ENCODE measurements at places on chromosomes 6 and 20.

DNA sequence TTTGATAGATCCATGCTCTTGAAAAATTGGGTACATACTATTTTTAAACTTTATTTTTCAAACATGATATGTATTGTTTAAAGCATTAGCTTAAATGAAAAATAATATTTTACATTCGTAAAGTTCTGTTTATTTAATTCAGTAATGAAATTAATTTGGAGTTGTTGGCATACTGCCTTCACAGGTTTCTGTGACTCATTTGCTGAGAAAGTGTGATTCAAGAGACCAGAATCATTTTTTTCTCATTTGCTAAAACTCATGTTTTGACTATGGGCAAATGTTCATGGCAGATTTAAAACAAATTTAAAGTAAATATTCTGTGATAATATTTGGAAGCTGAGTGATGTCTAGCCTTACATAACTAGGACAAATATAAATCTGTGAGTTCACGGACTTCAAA is 230.4 kb downstream of the BCKDHB start:
- no peak for DNase-seq

DNA sequence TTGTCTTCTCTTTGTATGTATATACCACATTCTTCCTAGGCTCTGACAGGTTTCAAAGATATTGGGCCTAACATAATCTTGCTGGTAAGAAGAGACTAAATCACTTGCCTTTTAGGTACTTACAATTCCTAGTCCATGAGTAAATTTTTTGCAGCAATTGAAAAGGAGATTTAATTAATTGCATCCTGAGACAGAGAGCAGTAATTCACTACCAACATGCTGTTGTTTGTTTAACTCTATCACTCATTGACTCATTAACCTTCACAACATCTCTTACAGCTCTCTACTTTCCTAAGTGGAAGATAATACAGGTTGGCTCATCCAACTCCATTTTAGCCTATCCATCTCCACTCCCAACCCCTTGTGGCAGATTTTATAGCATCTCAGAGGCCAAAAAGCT is 280.4 kb downstream of the ALDH8A1 start:
- DNase-seq = no peak

DNA sequence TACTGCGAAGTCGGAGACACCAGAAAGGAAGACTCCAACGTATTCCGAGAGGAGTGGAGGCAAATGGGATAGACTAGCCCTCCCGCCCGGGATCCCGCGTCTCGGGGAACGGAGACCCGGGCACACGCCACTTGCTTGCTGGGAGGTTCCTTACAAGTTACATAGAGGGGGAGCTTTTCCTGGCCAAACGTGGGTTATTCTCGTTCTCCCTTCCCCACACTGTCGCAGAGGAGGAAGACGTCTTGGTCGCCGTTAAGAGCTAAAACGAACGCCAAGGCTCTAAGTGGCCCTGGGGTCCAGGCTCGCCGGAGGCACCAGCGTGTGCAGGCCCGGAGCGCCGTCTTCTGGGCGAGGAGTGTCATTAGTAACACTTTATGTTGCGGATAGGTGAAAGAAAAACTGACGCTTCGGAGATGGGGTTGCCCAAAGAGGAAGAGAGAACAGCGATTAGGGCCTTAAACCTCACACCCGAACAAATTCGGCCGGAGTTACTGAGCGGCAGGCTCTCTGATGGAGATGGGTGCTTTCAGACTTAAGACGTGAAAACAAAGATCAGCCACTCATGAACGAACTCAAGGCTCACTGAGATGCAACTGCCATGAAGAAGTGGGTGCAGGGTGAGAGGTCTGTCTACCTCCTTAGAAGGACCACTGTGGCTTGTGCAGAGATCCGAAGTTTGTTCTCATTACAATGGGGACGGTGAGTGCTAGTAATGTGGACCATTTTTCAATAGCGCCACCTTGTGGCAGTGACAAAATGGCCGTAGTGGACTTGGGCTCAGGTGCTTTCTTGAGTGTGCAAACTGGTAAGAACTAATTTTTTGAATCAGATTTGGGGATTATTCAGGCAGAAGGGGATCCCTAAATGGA is 11.7 kb upstream of the ZNF311 start:
- peak; percentile 31 for DNase-seq

- no peak for DNase-seq
Measured at GRCh38 chr20:57051096-57051495, 215.3 kb downstream of the BMP7 start.

DNA sequence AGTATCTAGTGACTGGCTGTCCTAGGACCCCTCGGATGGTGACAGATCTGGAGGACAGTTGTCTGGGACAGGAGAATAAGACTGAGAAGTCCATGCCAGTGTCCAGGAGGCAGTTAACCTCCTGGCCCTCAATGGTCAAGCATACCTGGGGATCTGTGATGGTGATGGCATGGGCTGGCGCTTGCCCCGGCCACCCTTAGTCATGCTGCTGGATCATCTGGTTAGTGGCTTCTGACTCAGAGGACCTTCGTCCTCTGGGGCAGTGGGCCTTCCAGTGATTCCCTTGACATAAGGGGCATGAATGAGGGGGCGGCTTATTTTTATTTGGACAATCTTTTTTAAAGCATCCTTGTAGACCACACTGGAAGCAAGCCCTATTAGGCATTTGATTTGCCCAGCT is 24.0 kb upstream of the SF3B5 start:
- no peak for DNase-seq

DNA sequence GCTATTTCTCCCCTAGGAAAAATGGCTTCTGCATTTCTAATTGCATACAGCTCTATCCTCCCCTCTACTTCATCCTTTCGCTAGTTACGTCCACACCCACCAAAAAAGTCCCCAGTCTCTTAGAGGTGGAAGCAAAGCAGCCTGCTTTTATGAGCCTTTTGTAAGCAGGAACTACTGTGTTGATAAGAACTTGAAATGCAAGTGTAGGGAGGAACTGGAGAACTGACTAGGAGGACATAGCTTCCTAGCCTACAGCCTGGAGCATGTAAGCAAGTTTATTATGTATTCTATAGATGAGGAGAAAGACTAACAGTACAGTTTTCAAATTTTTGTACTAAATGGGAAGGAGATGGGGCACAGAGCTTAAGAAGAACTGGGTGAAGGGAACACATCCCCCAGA is 10.3 kb downstream of the ARHGAP18 start:
- DNase-seq = no peak

- DNase-seq = no peak
Measured at GRCh38 chr20:63930971-63931553, 25.2 kb downstream of the UCKL1 start.

GRCh38 chr20:48737434-48738093 is 90.2 kb downstream of the PREX1 start:
- DNase-seq = no peak

- no peak for DNase-seq
Measured at GRCh38 chr6:74551896-74552295, 654.0 kb downstream of the COL12A1 start.

DNA sequence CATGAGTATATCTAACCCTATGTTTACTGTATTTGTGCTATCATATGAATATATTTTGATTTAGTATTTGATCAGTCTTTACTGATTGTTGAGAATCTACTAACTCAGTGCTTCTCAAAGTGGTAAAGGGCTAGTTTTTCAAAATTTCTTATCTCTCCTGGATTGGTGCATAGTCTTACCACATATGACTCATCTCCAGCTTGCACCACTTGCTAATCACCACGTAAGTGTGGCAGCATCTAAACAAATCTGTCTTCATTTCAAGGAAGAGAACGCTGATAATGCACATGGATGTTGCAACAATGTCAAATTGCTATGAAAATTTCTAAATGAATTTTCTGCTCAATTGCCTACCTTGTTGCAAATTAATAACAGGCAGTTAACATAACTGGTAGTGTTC is 299.5 kb downstream of the PAX1 start:
- DNase-seq = no peak

- DNase-seq = no peak
Measured at GRCh38 chr6:43917878-43918382, 147.9 kb downstream of the VEGFA start.

- no peak for DNase-seq
Measured at GRCh38 chr6:145155873-145156782, 579.2 kb downstream of the EPM2A start.
